ENCODE measurements at places on chromosomes 2 and 18.

DNA sequence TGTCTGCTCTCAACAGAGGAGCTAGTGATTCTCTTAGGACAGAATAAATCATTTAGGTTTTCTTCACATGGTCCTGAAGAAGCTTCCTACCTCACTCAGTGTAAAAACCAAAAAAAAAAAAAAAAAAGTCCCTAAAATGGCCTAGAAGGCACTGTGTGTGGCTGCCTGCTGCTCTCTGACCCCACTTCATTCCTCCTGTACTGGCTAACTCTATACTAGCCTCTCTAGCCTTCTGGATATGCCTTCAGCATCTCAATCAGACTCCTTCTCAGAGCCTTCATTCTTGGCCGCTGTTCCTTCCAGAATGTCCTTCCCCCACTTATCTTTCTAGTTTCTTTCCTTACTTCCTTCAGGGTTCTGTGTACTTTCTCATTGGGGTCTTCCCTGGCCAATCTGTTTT lies 82.1 kb downstream of the CERS6 start:
- DNase-seq: no peak

GRCh38 chr2:119809339-119810048 lies 49.8 kb downstream of the PTPN4 start:
- DNase-seq: no peak

DNA sequence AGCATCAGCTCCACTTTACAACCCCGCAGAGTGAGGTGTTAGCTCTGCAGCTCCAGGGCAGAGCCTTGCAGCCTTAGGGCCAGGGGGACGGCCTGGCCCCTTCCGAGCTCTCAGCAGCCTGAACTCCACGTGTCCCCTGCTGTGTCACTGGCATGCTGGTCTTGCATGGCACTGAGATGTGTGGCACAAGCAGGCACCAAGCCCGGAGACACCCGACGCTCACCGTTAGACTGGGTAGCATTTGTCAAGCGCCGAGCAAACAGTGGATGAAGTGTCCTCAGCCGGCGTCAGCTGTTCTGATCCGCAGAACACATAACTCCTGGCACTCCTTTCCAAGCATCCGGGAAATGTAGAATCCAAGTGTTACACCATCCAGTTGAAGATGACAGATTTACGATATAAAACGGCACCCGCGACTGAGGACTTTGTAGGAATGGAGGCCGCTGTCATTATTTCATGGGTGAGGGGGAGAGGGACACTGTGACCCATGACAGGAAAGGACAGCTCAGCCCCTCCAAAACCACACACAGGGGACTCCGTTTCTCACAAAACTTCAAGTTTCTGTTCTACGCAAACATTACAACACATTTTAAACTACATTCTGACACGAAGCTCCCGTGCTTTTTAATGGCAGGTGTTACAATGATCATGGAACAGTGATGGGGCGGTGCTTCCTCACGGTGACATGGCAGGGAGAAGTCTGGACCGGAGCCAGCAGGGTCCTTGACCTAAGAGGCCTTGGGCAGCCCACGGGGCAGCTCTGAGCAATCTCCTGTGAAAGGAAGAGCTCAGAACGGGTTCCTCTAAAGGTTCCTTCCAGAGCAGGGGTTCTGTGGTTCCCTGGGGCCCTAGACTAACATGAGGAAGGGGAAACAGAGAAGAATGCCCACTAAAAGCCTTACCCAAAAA lies 89.4 kb downstream of the HDAC4 start:
- DNase-seq: no peak

- no peak for DNase-seq
These were observed 133.0 kb downstream of the HRH4 start for GRCh38 chr18:24593401-24593800.

DNA sequence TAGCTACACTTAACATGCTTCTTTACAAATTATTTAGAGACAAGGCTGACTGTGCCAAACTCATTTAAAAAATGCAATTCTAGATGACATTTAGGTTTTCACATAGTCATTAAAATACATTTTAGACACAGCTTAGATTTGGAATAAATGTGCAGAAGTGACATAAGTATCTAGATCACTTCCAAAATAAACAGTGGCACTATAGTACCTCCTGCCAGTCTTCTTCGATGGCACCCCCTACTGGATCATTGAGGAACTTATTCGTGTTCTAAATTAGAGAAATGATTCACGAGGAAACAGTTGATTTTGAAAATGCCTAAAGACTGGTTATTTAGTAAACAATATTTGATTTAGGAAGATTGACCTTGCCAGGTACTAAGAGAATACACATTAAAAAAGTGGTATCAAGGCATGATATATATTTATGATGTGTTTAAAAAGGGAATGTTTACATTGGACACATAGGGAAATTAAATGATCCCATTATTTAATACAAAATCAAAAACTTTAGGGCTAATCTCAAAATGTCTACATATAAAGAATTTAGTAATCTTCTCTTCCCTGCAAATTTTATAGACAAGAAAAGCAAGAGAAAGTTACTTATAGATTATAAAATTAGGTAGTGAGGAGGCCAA lies 323.9 kb downstream of the XIRP2 start:
- DNase-seq: peak; percentile 58

DNA sequence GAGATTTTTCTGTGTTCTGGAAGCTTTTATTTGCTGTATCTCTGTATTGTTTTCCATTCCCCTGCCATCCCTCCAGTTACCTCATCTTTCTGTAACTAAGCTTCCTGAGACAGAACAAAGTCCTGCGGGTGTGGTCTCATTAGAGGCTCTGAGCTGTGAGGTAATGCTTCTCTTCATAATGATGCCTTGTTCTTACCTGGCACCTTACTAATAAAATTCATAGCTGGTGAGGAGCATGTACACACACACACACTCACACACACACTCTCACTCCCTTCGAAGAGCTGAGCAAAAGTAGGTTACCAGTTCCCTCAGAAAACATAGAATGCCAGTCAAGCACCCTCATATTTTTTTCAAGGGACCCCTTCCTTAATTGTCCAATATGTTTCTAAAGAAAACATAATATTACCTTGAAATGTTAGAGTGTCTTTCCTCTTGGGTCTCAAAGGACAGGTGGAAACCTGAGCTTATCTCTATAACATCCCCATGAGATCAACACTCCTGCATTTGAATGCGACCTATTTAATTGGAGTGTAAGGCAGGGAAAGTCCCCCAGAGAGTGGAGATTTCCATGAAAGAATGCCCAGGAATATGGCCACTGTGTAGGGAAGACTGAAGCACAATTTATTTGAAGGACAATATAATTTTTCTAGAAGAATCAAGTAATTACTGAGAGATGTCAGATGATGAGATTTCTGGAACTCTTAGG lies 161.6 kb upstream of the NCK2 start:
- DNase-seq: peak; percentile 32

DNA sequence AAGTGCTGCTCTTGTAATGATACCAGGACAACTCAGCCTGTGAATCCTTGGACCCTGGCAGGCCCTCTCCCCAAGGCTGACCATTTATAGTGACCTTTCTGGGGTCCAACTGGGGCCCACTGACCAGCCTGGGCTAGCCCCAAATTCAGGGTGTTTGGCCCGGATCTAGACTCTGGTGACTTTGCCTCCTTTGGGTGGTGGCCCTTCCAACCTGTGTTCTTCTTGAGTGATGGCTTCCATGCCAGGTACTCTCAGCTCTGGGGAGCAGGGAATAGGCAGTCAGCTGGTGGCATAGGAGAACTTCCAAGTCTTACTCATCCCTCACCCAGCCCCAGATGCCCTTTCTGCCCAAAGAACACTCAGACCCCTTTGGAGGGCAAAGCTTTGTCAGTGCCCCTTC lies 10.3 kb downstream of the MYO7B start:
- no peak for DNase-seq

GRCh38 chr2:134310107-134311079 lies 56.5 kb downstream of the MGAT5 start:
- no peak for DNase-seq

- peak; percentile 31 for DNase-seq
These were observed 20.2 kb upstream of the EMILIN2 start for GRCh38 chr18:2826581-2826980.

GRCh38 chr2:28582595-28582994 lies 86.7 kb downstream of the PLB1 start:
- no peak for DNase-seq
